ENCODE measurements at places on chromosomes 1 and 21.

DNA sequence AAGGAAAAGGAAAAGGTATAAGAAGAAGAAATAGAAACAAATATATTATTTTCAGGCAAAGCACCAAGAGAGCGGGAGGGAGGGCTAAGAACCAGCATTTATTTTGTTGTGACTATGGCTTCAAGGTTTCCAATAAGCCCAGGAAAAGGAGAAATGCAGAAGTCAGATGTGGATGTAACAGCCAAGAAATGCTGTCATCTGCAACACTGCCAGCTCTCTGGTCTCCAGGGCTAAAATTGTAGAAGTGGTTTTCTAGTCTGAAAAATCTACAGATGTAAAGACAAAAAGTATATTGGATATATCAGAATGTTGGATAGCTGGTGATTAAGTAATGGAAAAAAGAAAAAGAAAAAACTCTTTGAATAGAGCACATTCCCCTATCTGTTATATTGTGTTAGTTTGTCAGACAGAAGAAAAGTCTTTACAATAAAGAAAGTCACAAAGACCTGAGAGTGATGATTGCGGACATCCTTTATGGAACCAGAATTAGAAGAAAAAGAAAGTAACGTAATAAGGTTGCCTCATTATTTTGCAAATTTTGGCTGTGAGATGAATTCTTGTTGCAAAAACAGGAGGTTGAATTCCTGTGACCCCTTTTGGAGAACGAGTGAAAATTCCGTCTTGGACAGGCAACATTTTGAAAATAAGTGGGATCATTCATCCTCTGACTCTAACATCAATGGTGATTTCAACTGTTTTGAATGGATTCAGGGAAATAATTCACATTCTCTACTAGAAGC, 938.1 kb downstream of the TTLL7 start:
- no peak for DNase-seq

DNA sequence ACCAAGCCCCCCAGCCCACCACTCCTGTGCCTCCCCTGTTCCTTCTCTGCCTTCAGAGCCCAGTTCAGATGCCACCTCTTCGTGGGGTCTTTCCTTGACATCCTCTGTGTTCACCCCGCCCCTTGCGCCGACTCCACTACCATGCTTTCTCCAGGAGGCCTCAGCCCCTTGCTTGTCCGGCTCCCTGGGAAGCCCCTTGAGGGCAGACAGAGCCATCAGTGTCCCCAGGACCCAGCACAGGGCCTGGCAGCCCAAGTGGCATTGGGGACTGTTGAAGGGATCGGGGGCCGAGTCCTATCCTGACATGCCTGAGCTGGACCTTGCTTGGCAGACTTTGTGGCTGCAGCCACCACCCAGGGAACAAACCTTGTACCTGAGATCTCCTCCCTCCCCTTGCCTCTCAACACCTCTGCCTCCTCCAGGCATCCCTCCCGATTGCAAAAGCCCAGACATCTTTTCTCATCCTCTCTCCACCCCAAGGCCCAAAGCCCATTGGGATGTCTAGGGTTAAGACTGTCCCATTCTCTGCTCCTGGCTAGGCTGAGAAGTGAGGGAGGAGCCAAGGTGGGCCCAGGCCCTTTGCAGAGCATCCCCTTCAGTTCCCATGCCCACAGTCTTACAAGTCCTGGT, 3.4 kb downstream of the CLDN19 start:
- no peak for DNase-seq

DNA sequence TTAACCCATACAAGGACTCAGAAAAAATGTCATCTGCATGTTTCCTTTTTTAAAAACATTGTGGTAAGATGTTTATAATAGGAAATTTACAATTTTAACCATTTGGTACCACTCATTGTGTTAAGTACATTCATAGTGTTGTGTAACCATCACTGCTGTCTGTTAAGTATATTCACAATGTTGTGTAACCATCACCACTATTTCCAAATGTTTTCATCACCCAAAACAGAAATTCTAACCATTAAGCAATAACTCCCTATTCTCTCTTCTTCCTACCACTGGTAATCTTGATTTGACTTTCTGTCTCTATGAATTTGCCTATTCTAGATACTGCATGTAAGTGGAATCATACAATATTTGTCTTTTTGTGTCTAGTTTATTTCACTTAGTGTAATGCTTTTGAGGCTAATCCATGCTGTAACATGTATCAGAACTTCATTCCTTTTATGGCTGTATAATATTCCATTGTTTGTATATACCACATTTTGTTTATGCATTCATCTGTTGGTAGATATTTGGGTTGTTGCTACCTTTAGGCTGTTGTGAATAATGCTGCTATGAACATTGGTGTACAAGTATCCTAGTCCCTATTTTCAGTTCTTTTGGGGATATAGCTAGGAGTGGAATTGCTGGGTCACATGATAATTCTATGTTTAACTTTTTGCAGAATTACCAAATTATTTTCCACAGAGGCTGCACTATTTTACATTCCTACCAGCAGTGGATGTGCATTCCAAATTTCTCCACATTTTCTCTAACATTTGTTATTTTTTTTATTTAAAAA, 14.1 kb downstream of the HIPK1 start:
- no peak for DNase-seq

- DNase-seq, result no peak
Measured at GRCh38 chr1:159532922-159533321, 2.9 kb downstream of the OR10J5 start.

GRCh38 chr1:58893257-58893869, 109.5 kb upstream of the JUN start:
- DNase-seq, result no peak

GRCh38 chr1:116855773-116856201, 53.9 kb upstream of the PTGFRN start:
- DNase-seq, result no peak

GRCh38 chr1:30753660-30754123, 3.9 kb downstream of the LAPTM5 start:
- no peak for DNase-seq

- DNase-seq, result no peak
Measured at GRCh38 chr1:162285149-162285561, 91.5 kb downstream of the SPATA46 start.

- DNase-seq, result no peak
Measured at GRCh38 chr1:4137621-4138415, 237.7 kb upstream of the C1orf174 start.

DNA sequence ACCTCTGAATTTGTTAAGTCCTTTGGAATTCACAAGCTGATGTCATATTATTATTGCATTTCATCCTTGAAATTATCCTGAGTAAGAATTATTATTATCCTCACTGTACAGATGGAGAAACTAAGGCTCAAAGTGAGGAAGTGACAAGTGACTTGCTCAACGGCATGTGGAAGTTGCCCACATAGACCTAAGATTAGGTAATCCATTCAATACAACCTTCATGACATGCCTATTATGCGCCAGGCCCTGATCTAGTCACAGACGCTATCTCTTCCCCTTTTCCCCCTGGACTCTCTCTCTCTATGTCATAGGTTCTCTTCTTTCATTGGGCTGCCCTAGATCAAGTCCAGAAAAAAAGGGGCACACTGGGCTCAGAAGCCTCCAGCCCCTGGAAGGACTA, 84.9 kb upstream of the KCNK2 start:
- DNase-seq, result no peak

- no peak for DNase-seq
Measured at GRCh38 chr21:45699251-45699942, 55.9 kb downstream of the PCBP3 start.

DNA sequence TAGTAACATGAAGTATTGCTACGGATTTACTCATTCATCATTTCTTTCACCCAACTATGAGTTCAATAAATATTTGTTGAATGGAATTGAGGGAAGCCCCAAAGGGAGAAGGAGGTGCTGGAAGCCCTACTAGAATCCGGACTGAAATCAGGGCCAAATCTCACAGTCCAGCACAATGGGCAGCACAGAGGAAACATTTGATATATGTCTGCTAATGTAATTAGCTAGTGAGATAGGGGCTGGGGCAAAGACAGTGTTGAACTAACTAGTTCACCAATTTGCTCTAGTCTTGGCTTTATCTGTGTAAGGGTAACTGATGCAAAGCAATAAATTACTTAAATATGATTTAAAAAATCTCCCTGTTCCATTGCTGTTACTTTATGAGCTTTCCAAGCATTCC, 26.1 kb upstream of the SLC30A1 start:
- no peak for DNase-seq

- no peak for DNase-seq
Measured at GRCh38 chr1:59212706-59213105, 84.2 kb upstream of the FGGY start.

DNA sequence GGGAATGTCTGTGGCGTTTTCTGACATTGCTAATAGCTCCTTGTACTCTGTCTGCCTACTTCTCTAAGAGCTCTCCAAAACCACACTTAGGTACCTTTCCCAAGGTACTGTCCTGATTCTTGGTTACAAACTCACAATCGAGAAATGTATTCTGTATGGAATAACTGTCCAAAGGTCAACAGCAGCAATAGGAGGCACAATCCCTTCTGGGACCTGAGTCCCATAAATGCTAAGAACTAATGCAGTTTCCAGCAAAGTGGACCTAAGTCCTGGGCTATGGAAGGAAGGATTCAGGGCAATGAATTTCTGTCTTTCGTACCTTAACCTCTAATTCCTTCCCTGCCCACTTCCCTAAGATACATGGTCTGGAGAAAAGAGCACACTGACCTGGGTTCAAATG, 59.7 kb downstream of the DMAP1 start:
- DNase-seq, result no peak

- DNase-seq, result no peak
Measured at GRCh38 chr1:18736958-18737357, 106.3 kb downstream of the PAX7 start.

DNA sequence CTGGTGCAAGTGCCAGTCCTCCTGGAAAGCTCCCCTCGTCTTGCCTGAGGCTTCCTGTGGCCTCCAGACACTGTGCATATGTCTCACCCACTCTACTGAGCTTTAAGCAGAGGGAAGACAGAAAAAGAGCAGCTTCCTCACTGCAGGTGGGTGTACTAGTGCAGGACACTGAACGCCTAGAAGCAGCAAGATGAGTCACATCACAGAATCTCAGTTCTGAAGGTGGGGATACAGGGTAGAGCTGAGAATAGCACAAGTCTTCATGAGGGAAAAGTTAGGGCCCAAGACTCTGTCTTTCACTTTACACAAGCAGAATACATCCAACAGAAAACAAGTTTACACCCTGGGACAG, 37.4 kb downstream of the PCAT6 start:
- no peak for DNase-seq

DNA sequence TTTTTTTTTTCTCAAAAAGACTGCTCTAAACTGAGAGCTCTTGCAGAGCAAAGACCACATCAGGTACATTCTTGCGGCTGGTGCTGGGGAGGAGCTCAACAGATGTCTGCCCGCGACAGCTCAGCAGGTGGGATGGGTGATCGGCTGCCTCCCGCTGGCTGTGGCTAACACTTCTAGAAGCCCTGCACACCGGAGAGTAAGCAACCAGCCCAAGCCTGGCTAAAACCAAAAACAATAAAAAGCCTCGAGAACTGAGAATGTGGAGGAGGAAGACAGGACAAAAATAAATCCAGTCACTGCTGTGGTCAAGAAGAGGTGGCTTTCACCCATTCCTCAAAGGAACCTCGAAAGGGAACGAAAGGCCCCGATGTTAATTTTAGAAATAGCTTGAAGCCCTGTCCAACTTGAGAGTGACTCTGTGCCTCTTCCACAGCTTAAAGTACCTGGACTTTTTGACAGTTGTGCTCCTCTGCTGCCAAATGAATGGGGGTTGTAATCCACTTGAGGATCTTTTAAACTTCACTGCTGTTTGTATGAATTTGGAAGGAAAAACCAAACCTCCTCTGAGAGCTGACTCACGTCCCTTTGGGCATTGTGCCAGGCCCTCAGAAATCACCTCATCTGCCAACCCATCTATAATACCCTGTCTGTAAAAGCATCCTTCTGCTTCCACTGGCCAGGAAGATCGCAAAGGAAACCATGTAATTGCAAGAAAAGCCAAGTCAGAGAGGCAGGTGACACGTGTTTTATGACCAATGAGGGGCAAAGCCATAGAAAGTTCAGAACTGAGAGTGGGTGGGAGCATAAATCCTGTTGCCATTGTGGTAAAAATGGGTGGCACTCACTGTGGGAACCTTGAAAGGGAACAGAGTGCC, 78.6 kb downstream of the KCNN3 start:
- no peak for DNase-seq

GRCh38 chr1:193614817-193615216, 428.4 kb upstream of the B3GALT2 start:
- DNase-seq, result no peak

- no peak for DNase-seq
Measured at GRCh38 chr1:168520052-168520751, 23.6 kb downstream of the XCL2 start.

All from hepatic stellate cell (primary cell).